HTR-8/SVneo (cell line): ENCODE measurements at places on chromosomes 7 and 10.

- no peak for DNase-seq
Observed at GRCh38 chr7:2521952-2522591, 2.5 kb downstream of the LFNG start.

- DNase-seq, result no peak
Observed at GRCh38 chr7:127550247-127550646, 35.1 kb downstream of the GCC1 start.

GRCh38 chr7:25427721-25428120 lies 199.4 kb upstream of the NPVF start:
- no peak for DNase-seq

DNA sequence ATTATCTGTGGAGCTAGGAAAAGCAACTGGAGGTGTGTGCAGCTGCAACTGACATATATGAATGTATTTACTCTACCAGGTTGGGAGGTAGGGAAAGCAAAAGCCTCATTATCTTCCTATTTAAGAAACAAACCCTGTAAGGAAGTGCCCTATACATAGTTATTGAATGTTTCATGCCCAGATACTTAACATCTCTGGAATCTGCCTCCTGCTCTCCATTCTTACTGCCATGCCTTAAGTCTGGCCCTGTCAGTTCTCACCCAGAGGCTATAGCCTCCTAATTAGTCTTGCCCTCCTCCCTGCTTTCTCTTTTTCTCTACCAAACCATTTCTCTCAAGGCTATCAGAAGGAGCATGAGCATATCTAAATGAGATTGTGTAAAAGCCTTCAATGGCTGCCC lies 542.6 kb upstream of the LRRN3 start:
- no peak for DNase-seq

- DNase-seq, result no peak
Observed at GRCh38 chr10:21602313-21602712, 68.3 kb downstream of the MLLT10 start.

DNA sequence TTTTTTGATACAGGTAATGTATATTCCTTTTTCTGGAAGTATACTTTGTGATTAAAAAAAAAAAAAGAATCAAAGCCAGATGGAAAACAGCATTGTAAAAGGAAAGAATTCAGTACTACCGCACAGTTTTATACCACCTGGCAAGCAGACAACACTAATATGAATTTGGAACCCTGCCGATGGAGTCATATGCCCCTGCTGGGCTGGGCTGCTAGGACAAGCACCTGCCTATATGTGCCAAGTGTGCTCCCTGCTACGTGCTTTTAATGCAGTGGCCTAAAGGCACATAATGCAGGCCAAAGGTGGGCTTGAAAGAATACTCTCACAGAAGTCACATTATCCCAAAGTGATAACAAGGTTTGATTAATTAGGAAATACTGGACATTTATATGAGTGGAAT lies 29.8 kb upstream of the WAC start:
- no peak for DNase-seq

DNA sequence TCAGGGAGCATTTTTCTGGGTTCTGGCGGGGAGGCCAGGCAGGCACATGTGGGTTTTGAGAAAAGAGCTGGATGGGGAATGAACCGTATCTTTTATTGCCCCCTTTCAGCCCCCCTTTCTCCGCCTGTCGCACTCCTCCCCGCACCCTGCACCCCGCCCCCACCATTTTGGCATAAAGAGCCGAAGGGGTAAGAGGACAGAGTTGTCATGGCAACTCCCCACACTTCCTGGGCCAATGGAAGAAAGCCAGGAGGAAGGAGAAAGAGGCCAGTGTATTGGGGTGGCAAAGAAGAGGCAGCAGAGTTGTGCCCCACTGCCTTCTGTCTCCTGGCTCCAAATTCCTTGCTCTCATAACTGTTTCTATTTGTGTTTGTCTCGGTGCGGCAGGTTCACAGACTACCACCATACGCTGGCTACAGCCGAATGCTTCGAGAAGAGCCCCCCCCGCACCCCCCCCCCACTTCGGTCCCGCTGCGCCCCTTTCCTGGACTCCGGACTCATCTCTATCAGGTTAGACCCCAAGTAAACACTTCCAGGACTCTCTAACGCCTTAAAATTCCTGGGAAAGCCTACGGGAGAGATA lies 3.4 kb downstream of the KCNIP2 start:
- no peak for DNase-seq
